ENCODE measurements at places on chromosomes 11 and 22. TPM values are rescaled to one million over a fixed set of nuclear protein-coding genes. Genes with fewer than 3 reads are reported as not detected.

MS4A4E gene
- not detected for total RNA-seq

SLC36A4 gene
- 4.4 TPM for total RNA-seq

P2RY6 gene
- total RNA-seq = 0.26 TPM

TRPC6 gene
- total RNA-seq = 27.6 TPM

All from dermis microvascular lymphatic vessel endothelial cell (primary cell).